ENCODE measurements at places on chromosomes 7 and 10. TPM values are rescaled to one million over a fixed set of nuclear protein-coding genes. Genes with fewer than 3 reads are reported as not detected.

DNA sequence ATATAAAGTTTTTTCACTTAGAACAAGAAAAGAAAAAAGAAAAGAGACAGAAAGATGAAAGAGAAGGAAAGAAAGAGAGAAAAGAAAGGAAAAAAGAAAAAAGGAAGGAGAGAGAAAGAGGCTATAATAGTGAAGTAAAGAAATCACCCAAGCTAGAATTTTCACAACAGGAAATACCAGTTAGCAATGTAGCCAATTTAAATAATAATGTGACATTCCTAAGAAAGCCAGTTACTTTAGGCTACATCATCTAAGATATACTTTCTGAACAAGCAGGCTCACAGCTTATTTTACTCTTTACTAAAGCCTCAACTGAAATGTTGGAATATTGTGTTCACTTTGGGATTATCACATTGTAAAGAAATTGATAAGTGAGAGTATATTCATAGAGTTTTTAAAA, 53.6 kb downstream of the GPR37 start:
- no peak for DNase-seq

DNA sequence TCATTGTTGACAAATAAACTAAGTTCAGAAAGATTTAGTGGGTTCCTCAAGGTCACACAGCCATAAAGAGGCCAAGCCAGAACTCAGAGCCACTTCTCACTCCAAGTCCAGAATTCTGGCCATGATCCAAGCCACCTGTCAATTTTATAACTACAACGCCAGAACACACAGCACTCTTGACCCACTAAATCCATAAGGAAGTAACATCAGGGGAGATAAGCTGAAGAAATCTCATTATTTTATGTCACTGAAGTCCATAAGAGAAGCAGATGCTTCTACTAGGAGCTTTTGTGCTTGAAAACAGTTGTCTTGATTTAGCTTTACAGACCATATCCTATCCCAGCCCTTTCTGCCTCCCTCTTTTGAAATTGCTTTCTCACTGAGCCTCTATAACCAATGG, 15.9 kb downstream of the ADAM12 start:
- no peak for DNase-seq

DNA sequence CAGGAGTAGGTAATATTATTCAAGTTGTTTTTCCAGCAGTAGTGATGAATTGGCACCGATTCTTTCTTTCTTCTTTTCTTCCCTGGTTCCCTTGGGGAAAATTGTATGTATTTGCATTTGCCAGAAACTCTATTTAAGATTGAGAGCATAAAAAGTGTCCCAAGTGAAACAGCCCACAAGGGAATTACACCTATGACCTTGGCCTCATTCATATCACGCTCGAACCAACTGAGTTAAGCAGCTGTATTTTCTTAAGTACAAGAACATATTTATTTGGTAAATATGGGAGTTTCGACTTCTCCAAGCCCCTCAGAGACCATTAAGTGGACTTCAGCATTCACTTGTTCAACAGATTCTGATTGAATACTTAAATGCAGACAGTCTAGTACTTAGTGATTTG, 54.1 kb upstream of the MET start:
- no peak for DNase-seq

DNA sequence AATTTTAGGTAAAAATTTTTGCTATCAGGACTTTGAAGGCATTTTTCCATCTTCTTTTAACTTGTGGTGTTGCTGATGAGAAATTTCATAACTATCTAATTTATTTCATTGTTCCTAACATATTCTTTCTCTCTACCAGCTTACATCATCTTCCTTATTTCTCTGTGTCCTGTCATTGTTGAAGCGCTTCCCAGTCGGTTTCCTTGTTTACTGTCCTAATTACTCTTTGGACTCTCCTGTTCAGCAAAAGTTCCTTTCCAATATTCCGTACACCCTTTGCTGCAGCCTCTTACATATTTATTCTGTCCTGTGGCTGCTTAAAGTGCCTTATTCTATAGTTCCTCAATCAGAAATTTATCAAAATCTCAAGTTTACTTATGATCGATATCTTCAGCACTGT, 609.0 kb upstream of the FZD8 start:
- no peak for DNase-seq

- no peak for DNase-seq
Measured at GRCh38 chr10:111077785-111078504, 1.1 kb downstream of the ADRA2A start.

GRCh38 chr10:79350407-79351154, 3.3 kb downstream of the PPIF start:
- DNase-seq, result no peak

SLIT1 gene
- polyA plus RNA-seq, result 8.3 TPM

PPP1R17 gene
- polyA plus RNA-seq, result not detected

KAZALD1 gene
- 10.5 TPM for polyA plus RNA-seq

C7orf57 gene
- 0.64 TPM for polyA plus RNA-seq

VAX1 gene
- polyA plus RNA-seq, result not detected
